ENCODE measurements at places on chromosomes 7 and 10. TPM values are rescaled to one million over a fixed set of nuclear protein-coding genes. Genes with fewer than 3 reads are reported as not detected.

DNA sequence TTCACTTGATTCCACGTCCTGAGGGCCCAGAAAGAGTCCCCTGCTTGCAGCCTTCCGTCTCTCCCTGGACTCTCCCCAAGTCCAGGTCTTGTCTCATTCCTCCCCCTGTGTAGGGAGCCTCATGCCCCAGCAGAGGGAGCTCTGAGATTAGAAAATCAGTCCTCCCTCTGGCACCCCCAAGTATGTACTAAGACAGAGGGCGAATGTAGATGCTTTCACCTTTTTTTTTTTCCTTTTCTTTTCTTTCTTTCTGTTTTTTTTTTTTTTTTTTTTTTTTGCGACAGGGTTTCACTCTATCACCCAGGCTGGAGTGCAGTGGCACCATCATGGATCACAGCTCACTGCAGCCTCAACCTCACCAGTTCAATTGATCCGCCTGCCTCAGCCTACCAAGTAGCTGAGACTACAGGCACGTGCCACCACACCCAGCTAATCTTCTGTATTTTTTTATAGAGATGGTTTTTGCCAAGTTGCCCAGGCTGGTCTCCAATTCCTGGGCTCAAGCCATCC is 10.3 kb downstream of the SFXN3 start:
- DNase-seq, result peak; percentile 63

DNA sequence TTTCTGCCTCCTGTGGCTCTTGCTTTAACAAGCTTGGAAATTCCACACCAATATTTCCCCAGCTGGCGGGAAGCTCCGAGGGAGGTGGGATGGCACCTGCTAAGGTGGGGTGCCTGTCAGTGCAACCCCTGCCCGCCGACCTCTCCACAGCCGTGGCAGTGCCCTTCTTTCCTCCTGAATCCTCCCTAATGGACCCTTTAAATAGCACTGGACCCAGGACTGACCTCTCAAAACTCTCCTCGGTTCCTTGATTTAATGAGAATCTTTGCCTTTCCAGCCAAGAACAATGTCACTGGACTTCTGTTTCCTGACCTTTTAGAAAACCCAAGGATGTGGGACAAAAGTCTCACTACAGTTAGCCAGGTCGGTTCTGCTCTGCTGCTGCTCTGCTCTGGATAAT is 63.2 kb upstream of the EXOC6 start:
- DNase-seq, result no peak

GRCh38 chr7:129746857-129747529 is 135.5 kb downstream of the NRF1 start:
- no peak for DNase-seq

GRCh38 chr7:148806187-148806586 is 77.9 kb downstream of the EZH2 start:
- DNase-seq, result no peak

DNA sequence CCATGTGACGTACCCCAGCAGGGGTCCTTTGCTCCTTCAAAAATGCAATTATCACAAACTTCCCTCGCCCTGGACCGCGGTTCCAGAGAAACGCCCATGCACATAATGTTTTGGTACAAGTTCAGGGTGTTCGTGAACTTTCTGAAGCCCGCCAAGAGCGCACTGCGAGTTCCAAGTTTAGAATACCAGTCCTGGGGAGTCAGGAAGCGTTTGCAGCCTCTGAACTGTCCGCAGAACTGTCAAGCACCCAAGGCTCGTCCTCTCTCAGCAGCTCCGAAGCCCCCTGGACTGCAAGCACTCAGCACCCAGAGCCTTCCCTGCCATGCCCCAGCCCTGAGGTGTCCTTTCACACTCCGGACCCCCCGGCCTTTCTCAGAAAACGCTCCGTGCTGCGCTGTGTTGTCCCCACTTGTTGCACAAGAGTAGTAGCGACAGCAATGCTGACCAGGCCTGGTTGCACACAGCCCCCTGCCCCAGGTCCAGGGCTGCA is 30.3 kb downstream of the CALML3 start:
- no peak for DNase-seq

GRCh38 chr7:115217373-115217772 is 295.5 kb downstream of the MDFIC start:
- no peak for DNase-seq

- no peak for DNase-seq
Measured at GRCh38 chr7:54253036-54253373, 289.2 kb upstream of the VSTM2A start.

GRCh38 chr7:76080204-76080603 is 32.3 kb downstream of the MDH2 start:
- DNase-seq, result no peak

DNA sequence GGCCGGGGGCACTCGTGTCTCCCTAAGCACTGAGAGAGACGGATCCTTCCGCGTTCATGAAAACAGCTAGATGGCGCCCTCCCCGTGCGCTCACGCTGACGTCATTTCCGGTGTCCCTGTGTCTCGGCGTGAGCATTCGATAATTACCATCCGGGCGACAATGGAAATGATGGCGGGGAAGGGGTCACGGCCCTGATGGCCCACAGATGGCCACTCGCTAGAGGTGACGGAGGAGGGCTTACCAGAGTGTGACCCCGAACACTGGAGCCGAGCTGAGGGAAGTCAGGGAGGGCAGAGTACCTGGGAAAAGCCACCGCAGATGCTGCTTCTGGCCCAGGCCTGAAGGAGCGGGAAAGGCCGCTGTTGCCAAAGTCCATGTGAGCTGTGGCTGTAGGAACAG is 222.9 kb downstream of the TCERG1L start:
- no peak for DNase-seq

GRCh38 chr7:39695852-39696586 is 72.6 kb downstream of the RALA start:
- DNase-seq, result no peak

DNA sequence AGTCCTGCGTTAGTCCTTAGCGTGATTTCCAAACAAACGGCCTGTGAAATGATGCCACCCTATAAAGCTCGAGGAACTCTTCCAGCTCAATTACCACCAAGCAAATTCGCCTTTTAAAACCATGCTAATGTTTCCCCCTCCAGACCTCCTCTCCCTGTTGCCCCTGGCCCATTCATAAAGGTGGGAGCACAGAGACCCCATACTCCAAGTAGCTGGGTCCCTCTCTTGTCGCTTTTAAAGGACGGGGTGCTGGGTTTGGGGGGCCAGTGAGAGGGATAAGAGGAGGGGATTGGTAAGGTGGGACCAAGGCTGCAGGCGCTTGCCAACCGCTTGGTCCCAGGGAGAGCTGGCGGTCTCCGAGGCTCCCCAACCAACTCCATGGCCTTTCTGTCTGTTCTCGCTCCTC is 1.2 kb downstream of the HMX2 start:
- no peak for DNase-seq

GRCh38 chr7:143480501-143480900 is 2.8 kb downstream of the TAS2R41 start:
- DNase-seq, result no peak

DNA sequence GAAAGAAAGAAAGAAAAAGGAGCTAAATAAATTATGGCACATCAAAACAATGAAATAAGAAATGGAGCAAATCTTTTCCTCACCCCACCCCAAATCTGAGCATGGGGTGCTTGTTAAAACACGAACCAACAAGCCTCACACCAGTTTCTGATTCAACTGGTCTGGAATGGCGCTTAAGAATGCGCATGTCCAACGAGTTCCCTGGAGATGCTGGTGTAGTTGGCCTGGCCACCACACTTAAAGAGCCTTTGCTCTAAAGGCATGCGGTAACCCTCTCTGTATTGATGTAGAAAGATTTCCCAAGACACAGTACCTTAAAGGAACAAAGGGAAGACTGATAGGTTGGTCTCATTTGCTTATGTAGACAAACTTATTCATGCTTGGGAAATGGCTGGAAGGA is 49.1 kb upstream of the STEAP1B start:
- DNase-seq, result no peak

- no peak for DNase-seq
Measured at GRCh38 chr10:96858038-96858705, 26.1 kb downstream of the LCOR start.

- DNase-seq, result no peak
Measured at GRCh38 chr10:51744235-51745000, 45.0 kb upstream of the CSTF2T start.

- DNase-seq, result no peak
Measured at GRCh38 chr10:13792006-13792405, 205.2 kb downstream of the PRPF18 start.

GRCh38 chr7:100118388-100119071 is 628 bp downstream of the TAF6 start:
- no peak for DNase-seq

- DNase-seq, result no peak
Measured at GRCh38 chr7:148699782-148700629, 1.3 kb downstream of the CUL1 start.

DNA sequence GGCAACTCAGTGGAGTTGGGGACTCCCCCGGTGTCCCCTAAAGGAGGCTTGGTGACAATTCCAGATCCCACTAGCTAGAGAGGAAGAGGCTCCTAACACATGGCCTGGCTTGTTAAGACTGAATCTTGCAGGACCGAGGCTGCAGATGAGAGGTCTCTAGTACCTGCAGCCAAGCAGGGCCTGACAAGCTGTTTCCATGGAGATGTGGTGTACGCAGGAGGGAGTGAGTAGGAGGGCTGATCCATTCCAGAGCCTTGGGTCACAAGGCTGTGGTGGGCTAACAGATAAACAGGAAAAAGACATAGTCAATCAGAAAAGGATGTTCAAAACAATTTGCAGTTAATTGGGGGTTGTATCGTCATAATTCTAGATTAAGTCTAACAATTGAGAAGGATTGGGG is 77.3 kb upstream of the MKLN1 start:
- no peak for DNase-seq

DNA sequence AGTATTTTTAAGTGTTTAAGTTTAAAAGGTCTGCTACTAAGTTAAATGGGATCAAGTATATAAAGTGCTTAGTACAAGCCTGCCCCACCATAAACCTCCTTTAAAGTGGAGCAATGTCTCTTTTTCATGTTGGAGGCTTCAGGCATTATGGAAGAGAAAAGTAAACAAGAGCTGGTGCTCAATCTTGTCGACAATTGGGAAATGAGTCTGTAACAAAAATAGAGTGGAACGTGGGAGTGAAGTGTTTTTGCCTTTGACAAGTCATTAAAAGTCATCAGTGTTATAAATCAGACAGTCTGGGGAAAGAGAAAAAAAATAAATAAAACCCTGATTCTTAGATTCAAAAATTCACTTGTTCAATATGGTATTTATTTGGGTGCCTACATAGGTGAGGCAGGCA is 44.7 kb downstream of the DNAJC12 start:
- DNase-seq, result no peak

GRCh38 chr7:80273327-80273726 is 138.7 kb downstream of the GNAI1 start:
- DNase-seq, result no peak

DNA sequence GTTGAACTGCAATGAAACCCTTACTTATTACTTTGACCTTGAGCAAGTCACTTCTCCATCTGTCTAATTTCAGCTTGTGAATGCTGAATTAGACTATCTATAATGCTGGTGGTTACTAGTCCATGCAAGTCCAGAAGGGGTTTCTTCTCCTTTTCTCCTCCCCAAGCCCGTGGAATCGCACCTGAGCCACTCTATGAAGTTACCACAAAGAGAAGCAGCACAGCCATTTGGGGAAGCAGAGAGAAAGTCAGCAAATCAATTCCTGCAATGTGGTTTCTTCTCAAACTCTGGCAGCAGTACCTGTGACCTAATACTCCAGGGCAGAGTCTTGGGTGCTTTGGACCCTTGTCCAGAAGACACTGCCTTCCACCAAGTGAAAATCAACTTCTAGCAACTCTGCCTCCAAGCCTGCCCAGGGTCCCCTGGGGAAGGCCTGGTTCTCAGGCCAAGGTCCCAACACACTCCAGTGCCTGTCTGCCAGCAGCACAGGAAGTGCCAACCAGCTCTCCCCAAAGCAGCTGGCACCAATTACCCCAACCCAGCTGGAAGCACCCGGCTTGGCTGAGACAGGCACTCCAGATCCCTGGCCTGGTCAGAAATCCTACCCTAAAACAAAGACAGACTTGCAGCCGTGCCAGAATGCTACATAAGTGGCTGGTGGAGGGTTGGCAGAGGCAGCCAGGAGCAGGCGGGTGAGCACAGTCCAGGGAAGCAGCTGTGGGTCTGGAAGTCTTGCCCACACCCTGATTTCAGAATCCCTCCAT is 200.3 kb downstream of the LSM5 start:
- no peak for DNase-seq

DNA sequence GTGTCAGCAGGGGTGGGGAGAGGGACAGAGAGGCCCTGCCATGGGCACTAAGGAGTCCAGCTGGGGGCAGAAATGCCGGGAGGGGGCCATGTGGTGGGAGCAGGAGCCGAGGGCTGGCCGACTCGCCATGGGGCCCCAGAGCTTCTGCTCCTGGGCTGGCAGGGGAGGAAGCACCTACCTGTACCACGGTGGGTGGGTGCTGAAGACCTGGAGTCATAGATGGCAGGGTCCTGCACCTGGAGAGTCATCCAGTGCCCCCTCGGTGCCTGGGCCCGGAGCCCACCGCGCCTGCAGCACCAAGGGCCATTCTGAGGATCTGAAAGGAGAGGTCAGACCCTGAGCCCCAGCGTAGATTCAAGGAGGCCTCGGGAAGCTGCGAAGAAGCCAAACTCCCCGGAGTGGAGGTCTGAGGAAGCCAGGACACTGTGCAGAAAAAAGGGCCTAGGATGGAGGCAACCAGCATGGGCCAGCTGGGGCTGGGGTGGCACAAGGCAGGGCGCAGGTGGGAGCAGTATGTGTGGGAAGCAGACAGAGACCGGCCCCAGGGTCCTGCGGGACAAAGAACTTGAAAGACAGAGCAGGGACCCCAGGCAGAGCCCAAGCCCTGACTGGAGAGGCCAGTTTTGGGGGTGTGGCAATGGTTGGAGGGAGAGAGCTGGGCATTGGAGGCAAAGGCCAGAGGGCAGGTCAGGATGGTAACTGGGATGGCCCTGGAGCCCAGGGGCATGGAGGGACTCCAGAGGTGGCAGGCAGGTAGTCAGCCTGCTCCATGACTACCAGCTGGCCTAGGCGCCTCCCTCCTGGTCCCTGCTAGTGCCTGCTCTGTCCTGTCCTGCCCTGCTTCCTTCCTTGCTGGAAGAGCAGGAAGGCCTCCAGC is 26.7 kb upstream of the SMARCD3 start:
- no peak for DNase-seq

DNA sequence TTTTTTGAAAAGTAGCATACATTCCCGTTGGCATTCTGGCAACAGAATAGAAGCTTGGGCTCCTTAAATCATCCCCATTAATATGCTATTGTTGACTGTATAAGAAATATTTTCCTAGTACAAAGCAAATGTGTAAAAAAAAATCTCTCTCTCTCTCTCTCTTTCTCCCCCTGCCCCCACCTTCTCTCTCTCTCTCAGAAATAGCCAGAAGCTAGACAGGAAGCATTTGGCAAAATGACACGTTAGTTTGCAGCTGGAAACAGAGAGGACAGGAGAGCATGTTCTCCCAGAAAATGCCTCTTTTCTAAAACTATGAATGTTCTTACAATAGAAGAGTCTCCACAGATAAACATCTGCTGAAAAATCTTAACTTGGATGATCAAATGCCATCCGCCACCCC is 59.6 kb upstream of the AKR1E2 start:
- no peak for DNase-seq

Gene CEP55
- total RNA-seq, result 9.1 TPM

Gene ITGB8
- 37.2 TPM for total RNA-seq

Gene HTR5A
- total RNA-seq, result not detected

Gene SPDYE16
- total RNA-seq, result 0.31 TPM

Gene GIMAP5
- total RNA-seq, result not detected

Gene RNF133
- not detected for total RNA-seq

Gene CPA2
- total RNA-seq, result 85.0 TPM

Gene MPP7
- total RNA-seq, result 17.5 TPM

Gene ZNF138
- total RNA-seq, result 21.3 TPM

Gene NUTM2E
- total RNA-seq, result 0.40 TPM

Gene NUTM2D
- 9.8 TPM for total RNA-seq

Gene SNCG
- 17.5 TPM for total RNA-seq

Gene AMPH
- total RNA-seq, result 1.9 TPM

Measured in progenitor cell of endocrine pancreas (in vitro differentiated cells).